ENCODE measurements at places on chromosomes 7 and 10.

- DNase-seq, result peak; percentile 90
These were observed 19.4 kb downstream of the KCNK18 start for GRCh38 chr10:117216611-117217195.

- no peak for DNase-seq
These were observed 8.0 kb downstream of the RASSF4 start for GRCh38 chr10:44967616-44968015.

- DNase-seq, result peak; percentile 77
These were observed 1.3 kb upstream of the CUL1 start for GRCh38 chr7:148697256-148698006.

- no peak for DNase-seq
These were observed 18.7 kb upstream of the CBLL1 start for GRCh38 chr7:107725138-107725740.

- no peak for DNase-seq
These were observed 163.7 kb downstream of the DIP2C start for GRCh38 chr10:525565-526315.

DNA sequence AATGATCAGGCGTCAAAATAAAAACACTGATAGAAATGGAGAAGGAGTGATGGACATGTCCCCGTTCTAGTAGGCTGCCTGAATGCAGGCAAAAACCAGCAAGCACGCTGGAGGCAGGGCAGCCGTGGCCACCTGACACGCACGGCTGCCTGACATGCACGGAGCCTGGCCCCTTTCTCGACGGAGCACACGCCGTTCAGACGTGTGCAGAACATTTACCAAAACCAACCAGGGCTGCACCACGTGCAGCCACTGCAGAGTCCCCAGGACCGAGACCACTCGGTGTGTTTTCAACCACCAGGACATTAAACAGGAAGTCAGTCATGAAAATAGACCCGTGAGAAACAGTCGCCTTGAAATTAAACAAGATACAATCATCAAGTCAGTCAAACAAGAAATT lies 61.9 kb upstream of the NKX6-2 start:
- DNase-seq, result peak; percentile 34

DNA sequence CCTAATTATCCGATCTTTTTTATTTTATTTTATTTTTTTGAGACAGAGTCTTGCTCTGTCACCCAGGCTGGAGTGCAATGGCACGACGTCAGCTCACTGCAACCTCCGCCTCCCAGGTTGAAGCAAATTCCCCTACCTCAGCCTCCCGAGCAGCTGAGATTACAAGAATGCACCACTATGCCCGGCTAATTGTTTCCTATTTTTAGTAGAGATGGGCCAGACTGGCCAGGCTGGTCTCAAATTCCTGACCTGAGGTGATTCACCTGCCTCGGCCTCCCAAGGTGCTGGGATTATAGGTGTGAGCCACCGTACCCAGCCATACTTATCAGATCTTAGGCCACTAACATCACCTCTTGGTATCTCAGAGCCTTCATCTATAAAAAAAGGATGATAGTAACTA lies 4.9 kb downstream of the SLC25A13 start:
- no peak for DNase-seq

- no peak for DNase-seq
These were observed 306.0 kb upstream of the LRGUK start for GRCh38 chr7:133821171-133821570.

DNA sequence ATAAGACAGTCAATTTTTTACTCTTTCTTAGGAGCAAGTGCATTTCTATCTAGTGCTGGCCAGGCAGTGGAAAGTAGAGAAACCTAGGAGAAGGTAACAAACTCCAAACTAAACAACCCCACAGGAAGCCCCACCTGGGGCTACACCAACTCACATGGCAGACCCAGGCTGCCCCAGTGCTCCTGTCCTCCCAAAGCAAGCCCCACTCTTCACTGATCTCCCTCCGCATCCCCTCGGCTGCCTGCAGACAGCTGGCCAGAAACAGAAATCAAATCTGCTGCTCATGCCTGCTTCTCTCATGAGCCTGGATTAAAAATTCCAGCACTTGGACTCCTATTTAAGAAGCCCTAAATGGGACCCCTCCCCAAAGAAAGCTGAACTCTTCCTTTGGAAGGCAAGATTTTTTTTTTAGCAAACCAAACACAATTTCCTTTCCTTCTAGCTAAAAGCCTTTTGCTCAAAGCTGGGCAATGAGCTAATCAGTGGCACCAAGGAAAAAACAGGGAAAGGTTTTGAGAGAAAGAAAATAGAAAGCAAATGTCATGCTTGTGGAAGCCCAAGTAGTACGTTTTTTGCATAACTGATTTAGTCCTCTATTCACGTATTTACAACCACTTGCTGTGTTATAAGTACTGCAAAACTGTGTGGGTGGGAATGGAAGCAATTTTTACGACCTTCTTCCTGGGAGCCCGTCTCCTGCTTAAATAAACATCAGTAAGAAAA lies 10.8 kb downstream of the PDE1C start:
- no peak for DNase-seq

- peak; percentile 49 for DNase-seq
These were observed 2.3 kb upstream of the STK32C start for GRCh38 chr10:132309879-132310591.

DNA sequence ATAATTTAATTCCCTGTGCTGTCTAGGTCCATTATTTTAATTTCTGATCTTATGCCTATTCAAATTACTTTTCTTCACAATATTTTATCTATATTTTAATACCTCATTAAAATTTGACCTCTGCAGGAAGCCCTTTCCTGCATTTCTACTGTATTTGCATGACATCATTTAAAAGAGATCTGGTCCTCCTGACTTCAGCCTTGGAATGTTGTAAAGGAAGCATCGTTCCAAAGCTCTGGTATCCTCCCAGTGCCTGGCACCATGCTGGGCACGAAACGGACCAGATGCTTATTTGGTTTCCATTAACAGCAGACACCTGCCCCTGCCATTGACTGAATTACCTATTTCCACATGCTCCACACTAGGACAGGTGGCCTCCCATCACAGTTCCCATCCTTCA lies 247.5 kb downstream of the KLF6 start:
- DNase-seq, result no peak

- DNase-seq, result no peak
These were observed 23.2 kb downstream of the DPCD start for GRCh38 chr10:101611096-101611905.

- no peak for DNase-seq
These were observed 18.7 kb upstream of the PRKAG2 start for GRCh38 chr7:151895631-151896031.

- no peak for DNase-seq
These were observed 47.9 kb downstream of the ESYT2 start for GRCh38 chr7:158781217-158781973.

DNA sequence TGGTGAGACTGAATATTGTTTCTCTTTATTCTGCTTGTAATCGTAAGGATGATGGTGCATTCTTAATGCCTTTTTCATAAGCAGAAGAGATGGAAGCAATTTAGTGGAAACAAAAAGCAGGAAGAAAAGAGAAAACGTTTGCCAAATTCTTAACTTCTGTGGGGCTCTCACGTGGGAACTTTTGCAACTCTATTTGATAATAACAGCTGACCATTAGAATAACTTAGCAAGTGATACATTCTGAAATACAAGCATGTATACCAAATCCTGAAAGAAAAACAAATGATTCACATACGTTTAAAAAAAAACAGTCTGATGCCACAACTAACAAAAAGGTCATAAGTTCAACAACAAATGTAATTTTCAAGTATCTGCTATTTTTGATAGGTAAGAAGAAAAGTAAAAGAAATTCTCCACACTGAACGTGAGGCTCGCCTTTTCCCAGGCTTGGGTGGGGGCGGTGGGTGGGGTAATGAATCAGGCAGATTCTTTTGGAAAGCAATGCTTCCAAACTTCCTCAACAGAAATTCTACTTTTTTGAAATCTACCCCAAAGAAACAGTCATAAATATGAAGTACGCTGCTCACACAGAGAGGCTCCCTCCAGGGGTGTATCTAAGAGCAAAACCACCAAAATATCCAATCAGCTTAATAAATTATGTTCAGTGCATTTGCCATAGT lies 446.2 kb upstream of the MGMT start:
- no peak for DNase-seq

DNA sequence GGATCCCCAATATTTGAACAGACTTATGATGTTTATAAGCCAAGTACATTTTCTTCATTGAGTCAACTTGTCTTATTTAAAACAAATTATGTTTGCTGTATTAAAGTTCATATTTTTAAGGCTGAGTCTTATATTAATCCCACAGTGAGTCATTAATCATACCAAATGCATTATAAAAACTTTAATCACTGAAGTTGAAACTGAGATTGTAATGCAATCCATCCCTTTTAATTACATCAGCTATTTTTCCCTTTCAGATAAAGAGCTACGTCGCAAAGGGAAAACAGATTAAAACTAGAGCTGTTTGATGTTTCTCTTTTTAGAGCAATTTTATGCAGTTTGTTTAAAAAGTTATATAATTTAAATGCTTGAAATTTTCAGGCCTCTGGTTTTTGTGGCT lies 183.0 kb downstream of the ARID5B start:
- no peak for DNase-seq

DNA sequence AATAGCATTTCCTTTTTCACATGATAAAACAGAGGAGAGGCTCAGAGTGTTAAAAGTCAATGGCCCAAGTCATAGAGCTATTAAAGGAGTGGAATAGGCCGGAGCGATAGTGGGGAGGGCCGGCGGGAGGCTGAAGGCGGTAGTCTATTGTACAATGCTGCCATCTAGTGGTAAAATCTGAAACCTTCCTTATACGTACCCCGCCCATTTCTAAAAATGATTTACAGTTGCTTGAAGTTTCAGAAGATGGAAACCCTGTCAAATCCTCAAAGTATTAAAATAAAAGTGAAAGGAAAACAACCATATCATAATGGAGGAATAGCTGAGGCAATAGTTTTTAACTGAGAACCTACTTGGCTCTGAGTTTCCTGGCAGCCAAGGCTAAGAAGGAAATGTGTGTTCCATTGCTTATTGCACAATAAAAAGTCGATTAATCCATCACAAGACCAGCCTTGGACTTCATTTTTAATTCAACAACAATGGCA lies 209.1 kb downstream of the CCSER2 start:
- no peak for DNase-seq

DNA sequence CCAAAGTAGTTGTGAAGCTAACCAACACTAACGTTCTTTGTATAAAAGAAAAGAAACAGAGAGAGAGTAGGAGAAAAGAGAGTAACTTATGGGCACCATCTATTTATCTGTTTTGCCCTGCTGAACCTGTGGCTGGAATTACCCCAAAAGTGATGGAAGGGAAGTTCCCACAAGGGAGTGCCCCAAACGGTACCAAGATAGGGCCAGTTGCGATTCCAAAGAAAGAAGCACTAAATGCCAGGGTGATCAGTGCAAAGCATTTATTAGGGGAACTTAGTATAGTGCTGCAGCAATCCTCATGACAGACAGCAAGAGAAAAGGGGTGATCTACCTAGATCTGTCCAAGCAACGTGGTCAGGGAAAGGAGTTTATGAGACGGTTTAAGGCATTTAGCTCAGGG lies 190.2 kb downstream of the SORCS3 start:
- DNase-seq, result no peak

- DNase-seq, result no peak
These were observed 7.6 kb upstream of the HERPUD2 start for GRCh38 chr7:35702541-35702940.

Data from activated CD8-positive, alpha-beta memory T cell treated with anti-CD3 and anti-CD28 coated beads, Interleukin-2, amount 50 U/mL, for 48 hours (primary cell).